Left kidney (tissue), 8 donors: ENCODE measurements at places on chromosomes 12 and 14.
A peak's percentile ranks its signal among the peaks of the same experiment; 100 is the strongest.

GRCh38 chr12:12542964-12543363 lies 19.7 kb downstream of the DUSP16 start:
- DNase-seq, result no peak

GRCh38 chr12:102824218-102824835 lies 92.7 kb downstream of the PAH start:
- DNase-seq, result peak; percentile 72

- DNase-seq, result no peak
Observed at GRCh38 chr14:89881839-89882238, 72.7 kb downstream of the EFCAB11 start.

DNA sequence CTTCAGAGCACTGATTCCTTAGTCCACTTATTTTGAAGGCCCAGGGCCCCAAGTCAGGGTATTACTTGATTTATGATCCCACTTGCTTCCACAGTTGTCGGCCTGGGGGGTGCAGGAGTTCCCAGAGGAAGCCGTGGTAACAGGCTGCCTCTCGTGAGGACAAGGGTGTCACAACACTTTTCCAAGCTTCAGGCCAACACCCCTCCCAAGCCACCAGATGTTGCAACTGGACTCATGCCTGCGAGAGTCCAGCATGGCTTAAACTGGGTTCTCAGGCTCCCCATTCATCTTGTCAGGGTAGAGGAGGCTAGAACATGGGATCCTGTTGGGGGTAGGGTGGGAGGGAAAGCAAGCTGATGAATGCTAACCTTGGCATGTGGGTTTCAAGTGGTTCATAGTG lies 56.1 kb downstream of the BMP4 start:
- no peak for DNase-seq

DNA sequence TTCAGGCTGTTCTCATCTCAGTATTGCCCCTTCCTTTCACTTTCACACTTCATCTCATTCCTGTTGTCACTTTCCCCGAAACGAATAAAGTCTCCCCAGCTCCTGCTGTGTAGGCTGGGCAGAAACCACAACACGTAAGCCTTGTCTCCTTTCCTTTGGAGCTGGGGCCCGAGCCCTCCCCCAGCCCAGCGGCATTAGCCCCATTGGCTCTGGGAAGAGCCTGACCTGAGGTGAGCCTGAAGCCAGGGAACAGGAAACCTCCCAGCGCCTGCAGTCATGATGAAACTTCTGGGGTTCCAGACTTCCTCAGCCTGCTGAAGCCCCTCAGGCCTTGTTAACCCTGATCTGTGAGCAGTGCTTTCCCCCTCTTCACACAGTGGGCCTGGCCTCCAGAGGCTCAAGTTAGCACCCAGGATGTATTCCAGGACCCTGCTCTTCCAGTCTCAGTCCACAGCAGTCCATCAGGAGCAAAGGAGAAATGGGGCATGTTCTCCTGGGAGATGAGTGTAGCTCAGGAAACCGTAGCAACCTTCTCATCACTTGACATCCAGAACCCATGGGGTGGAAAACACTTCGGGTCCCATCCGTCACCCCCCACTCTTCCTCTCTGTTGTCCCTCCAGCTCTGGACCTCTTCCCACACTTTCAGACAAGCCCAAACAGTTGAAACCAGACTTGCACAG lies 21.8 kb downstream of the VASH1 start:
- DNase-seq, result no peak

DNA sequence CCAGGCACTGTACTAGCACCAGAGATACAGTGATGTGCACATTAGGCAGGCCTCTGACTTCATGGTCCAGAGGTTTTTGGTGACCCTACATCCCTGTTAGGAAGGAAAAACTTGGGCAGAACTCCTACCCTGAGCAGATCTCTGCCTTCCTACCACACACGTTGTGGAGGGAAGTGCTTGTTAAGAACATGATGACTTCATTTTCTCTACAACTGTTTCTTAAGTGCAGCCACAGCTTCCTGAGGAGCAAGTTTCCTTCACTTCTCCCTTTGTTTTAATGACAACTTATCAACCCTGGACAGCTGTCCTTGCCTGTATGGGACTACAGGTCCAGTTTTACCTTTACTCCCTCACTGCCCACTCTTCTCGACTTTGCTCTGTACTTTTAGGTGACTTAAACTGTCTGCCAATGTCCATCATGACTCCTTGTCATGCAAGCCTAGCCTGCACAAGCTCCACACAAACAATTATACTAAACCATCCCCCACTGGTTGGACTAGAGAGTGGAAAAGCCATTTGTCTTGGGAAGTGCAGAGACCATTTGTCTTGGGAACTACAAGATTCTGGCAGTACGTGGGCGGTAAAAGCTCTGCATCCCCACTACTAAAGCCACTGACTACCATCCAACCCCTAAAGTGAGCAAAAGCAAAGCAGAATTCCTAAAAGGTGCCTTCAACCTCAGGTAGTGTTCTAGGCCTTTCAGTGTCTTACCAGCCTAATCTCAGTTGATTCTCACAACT lies 359.8 kb downstream of the EGLN3 start:
- no peak for DNase-seq

- DNase-seq, result no peak
Observed at GRCh38 chr14:53180272-53181221, 27.4 kb upstream of the DDHD1 start.

- DNase-seq, result no peak
Observed at GRCh38 chr12:55696141-55696540, 11.6 kb downstream of the ITGA7 start.

GRCh38 chr12:114668151-114668885 lies 15.7 kb downstream of the TBX3 start:
- DNase-seq, result peak; percentile 84

- no peak for DNase-seq
Observed at GRCh38 chr12:26239122-26239851, 43.9 kb downstream of the SSPN start.

- no peak for DNase-seq
Observed at GRCh38 chr14:65321370-65321875, 91.1 kb upstream of the FUT8 start.

- no peak for DNase-seq
Observed at GRCh38 chr12:40942326-40942725, 245.8 kb upstream of the PDZRN4 start.

GRCh38 chr12:3972576-3972975 lies 99.4 kb upstream of the PARP11 start:
- no peak for DNase-seq

DNA sequence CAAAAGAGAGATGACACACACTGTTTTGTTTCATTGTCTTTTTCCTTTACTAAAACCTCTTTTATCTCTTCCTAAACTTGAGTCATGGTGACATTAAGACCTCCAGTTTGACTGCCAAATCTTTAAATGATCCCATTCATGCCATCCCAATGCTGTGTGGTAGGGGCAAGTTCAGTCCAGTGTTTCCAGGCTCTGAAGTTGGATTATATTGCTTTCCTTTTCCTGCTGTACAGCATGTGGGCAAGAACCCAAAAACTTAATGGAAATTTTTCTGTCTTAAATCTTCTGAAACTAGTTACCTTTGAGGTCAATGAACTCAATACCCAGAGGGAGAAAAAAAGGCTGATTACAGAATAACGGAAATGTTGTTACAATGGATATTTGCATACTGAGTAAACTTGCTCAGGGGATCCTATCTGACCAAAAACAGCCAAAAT lies 187.1 kb upstream of the FAR2 start:
- no peak for DNase-seq

DNA sequence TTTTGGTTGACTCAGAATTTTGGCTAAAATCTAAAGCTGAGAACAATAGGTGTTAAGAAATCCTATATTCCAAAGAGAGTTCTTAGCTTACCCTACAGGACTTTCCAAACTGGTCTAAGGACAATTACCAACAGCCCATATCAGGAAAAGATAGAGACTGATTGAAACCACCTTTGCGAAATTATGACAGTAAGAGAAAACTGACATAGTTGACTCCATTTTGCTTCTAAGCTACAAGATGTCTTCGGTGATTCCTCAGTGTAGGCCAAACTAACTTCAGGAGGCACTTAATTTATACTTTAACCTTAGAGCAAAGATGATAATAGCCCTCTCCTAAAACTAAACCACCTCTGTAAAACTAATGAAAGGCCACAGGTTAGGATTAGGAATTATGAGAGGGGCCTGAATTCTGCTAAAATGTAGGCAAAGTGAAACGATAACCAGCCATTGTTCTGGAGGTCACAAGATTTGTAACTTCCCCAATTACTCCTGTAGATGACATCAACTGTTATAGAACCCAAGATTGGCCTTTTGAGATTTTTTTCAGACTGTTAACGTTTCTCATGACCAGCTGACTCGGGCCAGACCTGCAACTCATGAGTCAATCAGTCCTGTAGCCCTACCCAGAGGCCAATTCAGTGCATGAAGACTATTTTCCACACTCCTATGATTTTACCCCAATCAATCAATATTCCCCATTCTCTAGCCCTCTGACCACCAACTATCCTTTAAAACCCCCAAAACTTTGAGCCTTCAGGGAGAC lies 43.0 kb downstream of the KLRG1 start:
- DNase-seq, result no peak

DNA sequence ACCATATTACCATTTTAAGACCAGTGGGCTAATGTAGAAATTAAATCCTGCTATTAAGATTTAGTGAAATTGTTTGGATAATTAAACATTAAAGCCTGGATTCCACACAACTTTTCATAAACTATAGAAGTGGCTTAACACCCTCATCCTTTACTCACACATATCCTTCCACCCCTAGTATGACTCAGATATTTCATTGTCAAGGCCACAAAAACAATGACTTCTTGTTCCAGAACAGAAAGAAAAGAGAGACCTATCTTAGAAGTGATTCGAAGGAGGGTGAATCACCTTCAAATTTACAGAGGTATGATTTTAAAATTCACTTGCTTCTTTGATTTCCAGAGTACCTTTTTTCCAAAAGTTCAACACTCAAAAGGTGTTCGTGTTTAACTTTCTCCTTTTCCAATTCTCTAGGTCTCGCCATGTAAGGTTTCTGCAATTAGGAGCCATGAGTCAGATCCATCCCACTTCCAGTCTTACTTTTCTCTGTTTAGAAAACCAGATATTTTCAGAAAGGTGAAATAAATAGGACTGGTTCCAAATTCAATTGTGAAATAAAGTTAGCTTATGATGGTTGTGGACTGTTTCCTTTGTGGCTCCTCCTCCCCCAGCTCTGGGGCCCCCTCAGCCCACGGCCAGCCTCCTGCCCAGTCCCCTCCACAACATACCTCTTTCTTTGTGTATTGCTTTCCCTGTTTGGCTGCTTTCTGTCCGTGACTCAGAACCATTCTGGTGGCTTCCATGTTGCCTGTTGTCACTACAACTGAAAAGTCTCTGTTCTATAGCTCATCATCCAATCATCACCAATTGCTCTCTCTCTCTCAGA lies 24.6 kb upstream of the MGP start:
- no peak for DNase-seq

- no peak for DNase-seq
Observed at GRCh38 chr12:113314121-113314529, 20.8 kb downstream of the SLC8B1 start.

DNA sequence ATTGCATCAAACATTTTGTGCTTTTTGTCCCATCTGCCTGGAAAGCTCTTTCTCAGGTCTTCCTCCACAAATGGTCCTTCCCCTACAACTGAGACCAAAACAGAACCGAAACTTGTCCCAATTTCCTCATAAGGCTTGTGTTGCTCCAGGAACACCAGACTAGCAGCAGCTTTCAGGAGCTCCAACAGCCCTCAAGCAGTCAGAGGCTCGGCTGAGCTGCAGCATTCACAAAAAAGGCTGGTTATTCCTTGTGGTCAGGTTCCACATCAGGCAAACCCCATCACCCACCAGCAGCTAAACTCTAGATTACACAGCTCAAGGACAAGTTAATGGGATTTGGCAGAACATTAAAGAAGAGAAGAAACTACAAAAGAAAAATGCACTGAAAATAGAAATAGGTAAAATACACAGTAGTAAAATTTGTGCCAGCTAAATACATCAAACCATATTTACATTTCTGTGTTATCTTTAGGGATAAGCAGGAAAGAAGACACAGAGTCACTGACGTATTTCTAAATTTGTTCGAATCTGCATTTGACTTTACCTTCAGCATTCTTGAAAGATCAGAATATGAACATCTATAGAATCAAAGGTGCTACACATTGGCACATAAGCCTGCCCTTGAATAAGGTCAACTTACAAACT lies 141.2 kb downstream of the STXBP6 start:
- no peak for DNase-seq

- no peak for DNase-seq
Observed at GRCh38 chr12:109744026-109744425, 30.4 kb downstream of the FAM222A start.

GRCh38 chr12:8911606-8912268 lies 2.6 kb upstream of the PHC1 start:
- no peak for DNase-seq

GRCh38 chr12:119788786-119789185 lies 88.3 kb downstream of the CIT start:
- no peak for DNase-seq

GRCh38 chr12:88241862-88242570 lies 99.9 kb downstream of the TMTC3 start:
- DNase-seq, result no peak

GRCh38 chr12:11822081-11822834 lies 172.8 kb downstream of the ETV6 start:
- DNase-seq, result no peak

DNA sequence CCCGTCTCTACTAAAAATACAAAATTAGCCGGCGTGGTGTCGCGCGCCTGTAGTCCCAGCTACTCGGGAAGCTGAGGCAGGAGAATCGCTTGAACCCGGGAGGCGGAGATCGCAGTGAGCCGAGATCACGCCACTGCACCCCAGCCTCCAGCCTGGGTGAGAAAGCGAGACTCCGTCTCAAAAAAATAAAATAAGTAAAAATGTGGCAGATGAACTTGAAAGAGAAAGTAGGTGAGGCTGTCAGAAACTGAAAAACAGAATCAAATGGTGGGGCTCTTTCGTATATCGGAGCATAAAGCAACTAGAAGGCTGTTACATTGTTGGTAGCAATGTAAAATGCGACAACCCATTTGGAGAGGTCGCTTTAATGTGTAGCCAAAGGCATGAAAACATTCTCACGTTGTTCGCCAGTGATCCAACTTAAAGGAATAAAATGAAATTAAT lies 767 bp upstream of the CCNT1 start:
- DNase-seq, result peak; percentile 3

GRCh38 chr12:131011165-131012079 lies 57.7 kb downstream of the ADGRD1 start:
- DNase-seq, result no peak

- no peak for DNase-seq
Observed at GRCh38 chr12:128727461-128727860, 96.3 kb downstream of the SLC15A4 start.

- DNase-seq, result no peak
Observed at GRCh38 chr12:103929784-103930033, 501 bp upstream of the HSP90B1 start.

DNA sequence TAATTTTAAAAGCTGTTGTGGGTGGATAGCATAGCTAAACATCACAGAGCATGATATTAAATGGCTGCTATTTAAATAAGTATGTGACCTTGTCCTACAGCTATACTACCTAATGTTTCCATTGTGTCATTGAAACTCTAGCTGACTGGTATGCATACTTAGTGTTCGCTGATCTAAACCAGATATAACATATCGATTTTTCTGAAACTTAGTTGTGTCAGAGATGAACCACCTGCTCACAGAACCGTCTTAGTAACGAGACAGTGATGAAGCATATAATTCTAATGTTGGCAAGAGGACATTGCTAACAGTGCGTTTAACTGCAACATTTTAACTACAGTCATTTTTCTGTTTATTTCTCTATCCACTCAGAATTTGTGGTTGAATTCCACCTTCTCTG lies 36.1 kb upstream of the NUAK1 start:
- no peak for DNase-seq

GRCh38 chr12:113066813-113067400 lies 10.4 kb downstream of the DTX1 start:
- DNase-seq, result no peak

- no peak for DNase-seq
Observed at GRCh38 chr14:103135333-103136260, 12.3 kb downstream of the TNFAIP2 start.
